ENCODE measurements at places on chromosomes 6 and 20.
A peak's percentile ranks its signal among the peaks of the same experiment; 100 is the strongest.

- peak; percentile 76 for DNase-seq
Measured at GRCh38 chr6:31572041-31572911, at the start of gene LTA. Gene LTA, plus strand, starts transcription at chr6:31572289. Its CDS starts 454 bp downstream, at chr6:31572743.

GRCh38 chr6:111486921-111487320 lies 3.9 kb upstream of the REV3L start:
- no peak for DNase-seq

- DNase-seq: no peak
Measured at GRCh38 chr6:100381111-100381510, 83.6 kb downstream of the SIM1 start.

DNA sequence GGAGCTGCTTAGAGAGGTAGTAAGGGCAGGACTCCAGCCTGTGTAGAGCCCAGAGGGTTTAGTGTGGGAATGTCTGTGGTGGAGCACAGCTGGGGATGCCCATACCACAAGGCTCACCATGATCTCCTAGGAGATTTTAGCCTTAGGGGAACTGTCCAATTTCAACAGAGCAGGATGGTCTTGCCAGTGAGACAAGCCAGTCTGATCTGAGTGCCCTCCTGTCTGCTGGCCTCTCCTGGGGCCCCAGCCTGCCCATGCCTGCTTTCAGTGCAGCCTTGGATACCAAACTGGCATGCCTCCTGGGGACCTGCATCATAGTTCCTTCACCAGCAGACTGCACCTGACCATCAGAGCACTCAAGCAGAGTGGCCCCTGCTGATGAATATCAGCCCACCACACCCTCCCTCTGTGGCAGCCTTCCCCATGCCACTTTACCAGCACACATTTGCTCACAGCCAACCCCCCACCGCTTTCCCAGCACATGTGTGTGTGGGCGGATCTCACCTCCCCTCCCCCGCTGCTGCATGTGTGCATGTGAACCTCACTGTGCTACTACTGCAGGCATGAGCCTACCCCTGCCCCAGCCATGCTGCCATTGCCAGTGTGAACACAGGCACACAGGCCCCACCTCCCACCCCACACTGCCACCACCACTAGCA lies 7.9 kb upstream of the TREM1 start:
- no peak for DNase-seq

- DNase-seq: no peak
Measured at GRCh38 chr6:30964075-30964474, 19.4 kb upstream of the MUC21 start.

GRCh38 chr6:21158149-21158548 lies 435.4 kb upstream of the SOX4 start:
- DNase-seq: no peak

DNA sequence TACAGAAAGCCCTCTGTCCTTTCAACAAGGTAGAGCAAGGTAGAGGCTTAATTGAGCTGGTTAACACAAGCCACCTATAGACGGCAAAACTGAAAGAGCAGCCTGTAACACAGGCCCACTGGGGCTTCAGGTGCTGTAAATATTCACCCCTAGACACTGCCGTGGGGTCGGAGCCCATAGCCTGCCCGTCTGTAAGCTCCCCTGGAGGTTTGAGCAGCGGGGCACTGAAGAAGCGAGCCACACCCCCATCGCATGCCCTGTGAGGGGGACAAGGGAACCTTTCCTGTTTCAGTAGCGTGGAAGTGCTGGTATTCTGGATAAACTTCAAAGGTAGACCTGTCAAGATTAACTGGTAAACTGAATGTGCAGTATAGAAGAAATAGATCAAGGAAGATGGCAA lies 160.4 kb downstream of the TPBG start:
- DNase-seq: no peak

DNA sequence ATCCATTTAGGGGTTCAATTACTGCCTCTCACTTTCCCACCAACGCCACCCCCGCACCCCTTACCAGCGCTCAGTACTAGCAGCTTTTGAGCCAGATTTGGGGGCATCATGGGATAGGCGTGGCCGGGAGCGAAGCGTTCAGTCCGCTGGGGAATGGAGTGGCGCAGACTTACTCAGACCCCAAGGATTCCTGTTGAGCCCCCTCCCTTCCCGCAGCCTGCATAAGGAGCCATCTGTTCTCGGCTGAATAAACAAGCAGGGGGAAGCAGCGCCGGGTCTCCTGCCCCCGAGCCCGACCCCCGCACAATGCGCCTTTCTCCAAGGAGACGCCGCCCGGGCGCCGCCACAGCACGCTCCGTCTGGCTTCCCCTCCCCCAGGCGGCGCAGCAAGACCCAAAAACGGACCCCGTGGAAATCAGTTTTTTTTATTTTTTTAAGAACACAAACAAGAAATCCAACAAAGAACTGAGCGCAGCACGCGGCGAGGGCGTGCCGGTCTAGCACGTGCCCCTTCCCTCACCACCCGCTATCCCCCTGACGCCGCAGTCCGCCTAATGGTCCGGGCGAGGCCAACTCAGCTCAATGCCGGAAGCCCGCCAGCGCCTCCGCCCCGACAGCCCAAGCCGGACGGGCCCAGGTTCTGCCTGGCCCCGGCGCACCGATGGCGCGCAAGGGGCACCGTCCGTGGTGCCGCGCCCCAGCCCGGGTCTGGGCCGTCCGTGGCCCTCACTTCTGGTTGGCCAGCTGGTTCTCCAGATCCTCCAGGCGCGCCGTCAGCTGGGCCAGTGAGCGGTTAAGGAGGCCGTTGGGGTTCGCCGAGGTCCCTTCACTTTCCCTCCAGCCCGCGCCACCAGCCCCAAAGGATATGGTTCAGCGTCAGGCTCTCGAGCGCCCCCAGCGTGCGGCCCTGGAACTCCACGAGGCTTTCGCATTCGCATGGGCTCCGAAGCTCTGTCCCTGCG lies 13.3 kb upstream of the RBPJL start:
- peak; percentile 50 for DNase-seq

- DNase-seq: no peak
Measured at GRCh38 chr6:153843420-153843819, 195.6 kb upstream of the OPRM1 start.

- DNase-seq: no peak
Measured at GRCh38 chr6:92339936-92340640, 1079.3 kb downstream of the EPHA7 start.

GRCh38 chr6:100167585-100167984 lies 173.6 kb upstream of the MCHR2 start:
- no peak for DNase-seq

- no peak for DNase-seq
Measured at GRCh38 chr6:91198588-91199255, 611.9 kb upstream of the MAP3K7 start.

- no peak for DNase-seq
Measured at GRCh38 chr6:42724825-42725224, 2.4 kb upstream of the PRPH2 start.

DNA sequence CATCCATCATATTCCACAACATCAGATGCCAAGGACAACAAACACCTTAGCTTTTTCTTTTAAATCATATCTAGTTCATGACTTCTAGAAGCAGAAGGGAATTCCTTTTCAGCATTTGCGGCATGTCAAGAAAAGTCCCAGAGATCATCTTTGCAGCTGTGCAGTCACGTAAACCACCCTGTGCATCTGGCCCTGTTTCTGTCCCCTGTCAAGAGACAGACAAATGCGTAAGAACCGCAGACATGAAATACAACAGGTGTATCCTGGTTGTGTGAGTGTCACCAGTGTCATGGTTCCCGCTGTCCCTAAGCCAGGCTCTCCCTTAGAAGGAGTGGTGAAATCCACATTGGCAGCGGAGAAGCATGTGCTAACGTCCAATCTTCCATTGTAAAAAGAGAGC lies 28.1 kb downstream of the LY86 start:
- no peak for DNase-seq

GRCh38 chr20:64044484-64045247 lies 4.8 kb downstream of the SOX18 start:
- no peak for DNase-seq

- DNase-seq: no peak
Measured at GRCh38 chr20:44040202-44040915, 125.7 kb downstream of the TOX2 start.

GRCh38 chr6:16644540-16645250 lies 116.6 kb downstream of the ATXN1 start:
- DNase-seq: no peak

DNA sequence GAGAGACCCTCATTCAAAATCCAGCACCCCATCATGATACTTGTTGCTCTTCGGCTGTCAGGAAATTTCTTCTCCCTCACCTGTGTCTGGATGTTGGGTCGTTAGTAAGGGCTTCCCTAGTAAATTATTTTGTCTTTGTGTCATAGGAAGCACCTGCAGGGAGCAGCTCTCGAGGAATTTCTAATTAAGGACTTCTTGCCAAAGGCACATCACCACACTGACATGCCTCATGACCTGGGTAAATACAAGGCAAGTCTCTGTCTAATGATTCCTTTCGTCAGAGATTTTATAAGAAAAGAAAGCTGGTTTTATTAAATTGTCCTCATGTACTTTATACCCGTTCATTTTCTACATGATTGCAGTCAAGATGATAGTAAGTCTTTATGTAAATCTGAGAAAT lies at the start of gene NOX3:
NOX3 (minus strand) TSS at position 74 of the 400 bp plus-strand sequence; CDS start at position 35, 39 bp downstream.
- DNase-seq: no peak

DNA sequence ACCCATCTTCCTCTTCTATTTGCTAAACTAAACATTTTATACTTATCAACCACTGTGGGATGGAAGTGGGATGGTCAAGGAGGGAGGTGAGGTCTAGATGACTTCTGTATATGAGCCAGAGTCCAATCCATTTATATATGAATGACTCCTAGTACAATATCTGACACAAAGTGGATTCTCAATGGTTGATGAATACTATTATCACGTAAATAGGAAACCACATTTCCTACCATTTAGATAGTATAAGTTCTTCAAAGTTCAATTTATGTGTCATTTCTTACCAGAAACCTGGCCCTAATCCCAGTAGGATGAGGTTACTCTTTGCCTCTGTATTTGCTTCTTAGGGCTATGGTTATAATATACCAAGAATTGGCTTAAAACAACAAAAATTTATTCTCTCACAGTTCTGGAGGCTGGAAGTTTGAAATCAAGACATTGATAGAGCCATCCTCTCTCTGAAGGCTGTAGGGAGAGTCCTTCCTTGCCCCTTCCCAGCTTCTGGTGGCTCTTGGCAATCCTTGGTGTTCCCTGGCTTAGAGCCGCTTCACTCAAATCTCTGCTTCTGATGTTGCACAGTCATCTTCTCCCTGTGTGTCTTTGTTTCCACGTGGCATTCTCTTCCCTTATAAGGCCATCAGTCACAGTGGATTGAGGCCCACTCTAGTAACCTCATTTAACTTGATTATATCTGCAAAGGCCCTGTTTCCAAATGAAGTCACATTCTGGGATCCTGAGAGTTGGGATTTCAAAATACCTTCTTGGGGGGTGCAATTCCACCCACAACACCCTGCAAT lies 41.0 kb upstream of the RAB23 start:
- DNase-seq: no peak

DNA sequence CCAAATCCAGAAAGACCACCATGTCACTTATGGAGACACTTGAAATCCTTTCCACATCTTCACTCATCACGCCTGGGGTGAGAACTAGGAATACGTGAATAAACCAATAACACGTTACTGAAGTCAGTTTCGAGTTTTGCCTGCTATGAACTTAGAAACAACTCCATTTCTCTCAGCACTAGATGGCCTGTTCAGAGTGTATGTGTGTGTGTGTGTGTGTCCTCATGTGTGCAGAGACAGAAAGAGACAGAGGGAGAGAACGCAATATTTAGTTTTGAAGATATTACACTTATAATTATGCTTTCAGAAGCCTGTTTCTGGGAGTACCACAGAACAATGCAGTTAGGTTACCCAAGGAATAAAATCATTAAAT lies 81.2 kb upstream of the CCN6 start:
- no peak for DNase-seq

GRCh38 chr6:159104163-159104925 lies 59.6 kb upstream of the TAGAP start:
- peak; percentile 64 for DNase-seq

DNA sequence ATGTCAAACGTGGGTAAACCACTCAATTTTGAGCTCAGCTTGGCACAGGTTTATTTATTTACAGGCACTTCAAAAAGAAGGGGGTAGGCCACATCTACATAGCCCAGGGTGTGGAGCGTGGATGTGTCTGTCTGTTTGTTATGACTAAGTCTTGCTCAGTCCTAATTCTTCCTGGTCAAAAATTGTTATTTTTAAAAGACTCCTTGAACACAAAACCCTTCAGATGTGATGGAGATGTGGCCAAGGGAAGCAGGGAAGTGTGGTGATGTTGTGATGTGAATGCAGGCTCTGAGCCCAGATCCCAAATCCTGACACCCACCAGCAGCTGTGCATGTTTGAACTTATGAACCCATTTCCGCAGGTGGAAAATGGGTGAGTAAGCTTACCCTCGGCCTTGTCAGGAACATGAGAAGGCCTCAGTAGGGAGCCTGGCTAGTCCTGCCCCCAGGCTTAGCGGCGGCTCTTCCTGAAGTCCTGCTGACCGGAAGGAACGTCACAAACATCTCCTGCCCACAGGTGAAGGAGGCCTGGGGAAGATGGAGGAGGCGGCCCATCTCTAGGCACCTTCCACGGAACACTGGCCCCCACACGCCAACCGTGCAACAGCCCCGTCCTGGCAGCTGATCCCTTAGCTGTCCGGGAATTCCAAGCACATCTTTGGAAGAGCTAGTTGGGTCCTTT lies 119.7 kb downstream of the MYLK4 start:
- no peak for DNase-seq

DNA sequence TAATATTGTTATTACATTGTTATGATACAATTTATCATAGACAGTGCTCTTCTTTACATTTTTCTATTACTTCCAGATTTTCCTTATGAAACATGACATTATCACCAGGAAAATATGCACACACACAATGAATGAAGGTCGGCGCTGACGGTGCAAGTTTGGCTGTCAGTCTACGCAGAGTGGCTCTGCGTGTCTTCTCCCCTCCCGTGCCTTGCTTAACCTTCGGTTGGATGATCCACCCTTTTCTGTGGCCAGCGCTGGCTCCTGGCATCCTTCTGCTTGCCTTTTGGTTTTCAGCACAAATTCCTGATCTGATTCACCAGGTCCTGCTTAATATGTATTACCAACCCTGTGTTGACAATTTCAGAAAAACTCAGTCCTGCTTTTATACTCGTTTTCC lies 157.4 kb downstream of the TSHZ2 start:
- no peak for DNase-seq

DNA sequence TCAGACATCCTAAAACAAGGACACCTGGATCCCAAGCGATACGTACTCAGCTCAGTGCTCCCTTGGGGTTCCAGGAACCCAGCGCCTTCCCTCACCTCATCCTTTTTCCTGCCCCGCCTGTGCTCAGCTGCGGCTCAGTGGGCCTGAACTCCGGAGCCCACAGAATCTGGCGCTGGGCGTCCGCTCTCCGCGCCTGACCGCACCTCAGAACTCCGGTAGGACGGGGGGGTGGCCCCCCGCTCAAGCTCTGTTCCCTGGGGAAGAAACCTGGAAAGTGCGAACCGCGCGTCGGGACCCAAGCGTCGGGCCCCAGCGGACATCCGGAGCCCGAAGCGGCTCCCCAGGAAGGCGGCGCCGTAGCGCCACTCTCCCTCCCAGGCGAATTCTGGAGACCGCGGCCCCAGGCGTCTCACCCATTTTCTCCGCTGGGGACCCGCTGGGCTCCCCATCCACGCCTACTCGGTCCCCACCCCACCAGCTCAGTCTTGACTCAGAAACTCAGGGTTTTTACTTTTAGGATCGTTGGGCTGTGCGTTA lies 336 bp upstream of the LY6G5C start:
- DNase-seq: no peak
